ENCODE measurements at places on chromosomes 2 and 18.
A peak's percentile ranks its signal among the peaks of the same experiment; 100 is the strongest.

DNA sequence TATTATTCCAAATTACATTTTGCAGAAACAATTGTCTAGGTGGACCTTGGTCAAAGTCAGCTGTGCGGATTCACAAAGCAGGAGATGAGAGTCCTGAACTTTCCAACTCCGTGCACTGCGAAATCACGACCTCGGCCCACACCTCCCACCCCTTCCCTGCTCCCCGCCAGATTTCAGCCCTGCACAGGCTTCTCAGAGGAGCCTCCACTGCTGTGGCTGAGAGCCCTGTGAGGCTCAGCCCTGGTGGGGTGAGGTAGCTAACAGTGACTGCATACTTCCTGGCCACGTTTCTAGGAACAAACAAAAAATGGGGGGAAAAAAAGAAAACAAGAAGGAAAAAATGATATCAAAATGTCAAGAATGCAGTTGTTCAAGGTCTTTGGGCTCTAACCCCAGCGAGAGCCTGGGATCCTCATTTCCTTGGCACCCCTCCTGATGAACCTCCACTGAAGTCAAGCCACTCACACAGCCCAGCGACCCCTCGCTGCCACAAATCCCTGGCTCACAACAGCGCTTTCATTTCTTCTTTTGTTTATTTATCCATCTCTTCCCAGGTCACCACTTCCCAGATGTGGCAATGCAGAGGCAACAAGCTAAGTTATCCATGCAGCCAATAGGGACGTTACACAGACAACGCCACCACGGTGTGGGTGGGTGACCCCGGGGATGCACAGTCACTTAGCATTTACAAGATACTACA, 729.7 kb upstream of the ID2 start:
- H3K4me3 ChIP-seq = no peak overlapping the region
- H3K4me1 ChIP-seq = no peaks in the 10 kb centered on the region
- H3K27me3 ChIP-seq = no peaks in the 10 kb centered on the region
- no peak overlapping the region for H3K27ac ChIP-seq

DNA sequence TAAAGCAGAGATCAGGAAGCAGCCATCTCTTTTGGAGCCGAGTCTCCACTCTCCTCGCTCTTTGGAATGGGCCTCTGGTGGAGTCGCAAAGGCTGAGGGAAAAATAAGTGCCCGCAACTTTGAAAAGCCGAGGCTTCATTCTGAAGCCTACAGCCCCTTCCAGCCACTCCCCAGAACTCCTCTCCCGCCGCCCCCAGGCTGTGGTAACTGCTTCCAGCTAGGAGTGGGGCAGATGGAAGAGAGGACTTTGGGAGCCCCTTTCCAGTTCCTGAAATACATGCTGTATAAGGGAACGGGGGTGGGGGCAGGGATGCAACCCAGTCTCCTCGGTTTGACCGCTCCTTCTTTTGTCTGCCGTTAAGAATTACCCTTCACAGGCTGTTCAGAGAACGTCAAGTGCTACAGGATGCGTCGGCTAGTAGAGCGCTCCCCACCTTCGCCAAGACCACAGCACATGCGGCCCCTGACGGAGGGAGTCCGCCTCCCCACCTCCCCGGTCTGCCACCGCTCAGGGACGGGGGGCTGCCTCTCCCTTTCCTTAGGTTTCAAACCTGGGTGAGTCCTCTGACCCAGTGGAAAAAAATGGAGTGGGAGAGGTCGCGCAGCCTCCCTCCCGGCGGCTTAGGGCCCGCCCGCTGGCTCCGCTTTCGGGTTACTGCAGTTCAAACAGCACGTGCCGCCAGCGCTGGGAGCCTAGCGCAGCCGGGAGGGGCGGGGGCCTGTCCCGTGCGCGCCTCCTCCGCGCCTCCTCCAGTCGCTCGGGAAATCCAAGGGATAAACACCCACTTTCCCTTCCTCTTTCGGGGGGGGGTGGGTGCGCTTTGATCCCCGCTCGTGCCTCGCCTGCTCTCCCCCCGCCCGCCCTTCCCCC, 4.9 kb downstream of the CYP26B1 start:
- no peaks in the 10 kb centered on the region for H3K4me1 ChIP-seq
- H3K4me3 ChIP-seq = no peak overlapping the region
- H3K36me3 ChIP-seq = no peaks in the 10 kb centered on the region
- H3K27ac ChIP-seq = no peak overlapping the region
- DNase-seq = peak; percentile 83

DNA sequence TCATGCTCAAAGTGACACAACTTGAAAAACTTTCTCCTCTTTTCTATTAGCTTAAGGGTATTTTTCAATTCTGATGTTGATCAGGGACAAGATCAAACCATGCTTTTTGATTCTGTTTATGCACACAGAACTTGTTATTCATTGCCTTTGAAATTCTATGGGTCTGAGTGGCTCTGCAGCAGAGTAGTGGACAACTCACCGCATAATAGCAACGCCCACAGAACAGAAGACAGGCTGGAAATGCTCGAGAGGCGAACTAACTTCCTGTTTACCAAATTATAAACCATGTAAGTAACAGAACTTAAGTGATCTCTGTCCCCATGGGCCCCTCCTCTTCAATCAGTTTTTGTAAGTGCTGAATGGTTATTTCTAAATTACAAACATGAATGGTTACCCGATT, 131.2 kb downstream of the CBLN2 start:
- no peak overlapping the region for H3K27ac ChIP-seq
- H3K36me3 ChIP-seq = no peaks in the 10 kb centered on the region
- DNase-seq = no peak
- no peaks in the 10 kb centered on the region for H3K4me1 ChIP-seq

DNA sequence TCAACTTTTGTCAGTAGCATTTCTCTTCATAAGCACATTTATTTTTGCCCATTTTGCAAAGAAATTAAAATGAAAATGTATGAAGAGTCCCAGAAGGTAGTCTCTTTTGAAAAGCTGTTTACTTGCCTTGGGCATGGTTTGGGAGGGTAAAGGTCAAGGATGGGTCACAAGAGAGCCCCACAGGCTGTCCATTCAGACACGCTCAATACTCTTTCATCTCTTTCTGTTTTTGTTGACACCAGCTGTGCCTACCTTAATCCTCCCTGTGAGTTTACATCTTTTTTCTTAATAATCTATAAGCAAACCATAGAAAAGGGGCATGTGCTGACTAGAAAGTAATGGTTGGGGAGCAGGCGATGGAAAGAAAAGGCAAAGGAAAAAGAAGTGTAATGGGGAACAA, 49.6 kb upstream of the KLF7 start:
- no peaks in the 10 kb centered on the region for H3K36me3 ChIP-seq
- peak overlapping the region; percentile 51 for H3K27ac ChIP-seq
- no peak overlapping the region for H3K4me3 ChIP-seq
- no peak for DNase-seq

GRCh38 chr2:26970928-26971627, 641 bp downstream of the MAPRE3 start:
- no peak overlapping the region for H3K27ac ChIP-seq
- no peaks in the 10 kb centered on the region for H3K36me3 ChIP-seq
- DNase-seq = peak; percentile 76
- peak overlapping the region; percentile 81 for H3K4me3 ChIP-seq
- peaks cover 5% of the 10 kb centered on the region for H3K4me1 ChIP-seq
